ENCODE measurements at places on chromosomes 13 and 19. TPM values are rescaled to one million over a fixed set of nuclear protein-coding genes. Genes with fewer than 3 reads are reported as not detected.

Gene CCDC194
- not detected for total RNA-seq

DNA sequence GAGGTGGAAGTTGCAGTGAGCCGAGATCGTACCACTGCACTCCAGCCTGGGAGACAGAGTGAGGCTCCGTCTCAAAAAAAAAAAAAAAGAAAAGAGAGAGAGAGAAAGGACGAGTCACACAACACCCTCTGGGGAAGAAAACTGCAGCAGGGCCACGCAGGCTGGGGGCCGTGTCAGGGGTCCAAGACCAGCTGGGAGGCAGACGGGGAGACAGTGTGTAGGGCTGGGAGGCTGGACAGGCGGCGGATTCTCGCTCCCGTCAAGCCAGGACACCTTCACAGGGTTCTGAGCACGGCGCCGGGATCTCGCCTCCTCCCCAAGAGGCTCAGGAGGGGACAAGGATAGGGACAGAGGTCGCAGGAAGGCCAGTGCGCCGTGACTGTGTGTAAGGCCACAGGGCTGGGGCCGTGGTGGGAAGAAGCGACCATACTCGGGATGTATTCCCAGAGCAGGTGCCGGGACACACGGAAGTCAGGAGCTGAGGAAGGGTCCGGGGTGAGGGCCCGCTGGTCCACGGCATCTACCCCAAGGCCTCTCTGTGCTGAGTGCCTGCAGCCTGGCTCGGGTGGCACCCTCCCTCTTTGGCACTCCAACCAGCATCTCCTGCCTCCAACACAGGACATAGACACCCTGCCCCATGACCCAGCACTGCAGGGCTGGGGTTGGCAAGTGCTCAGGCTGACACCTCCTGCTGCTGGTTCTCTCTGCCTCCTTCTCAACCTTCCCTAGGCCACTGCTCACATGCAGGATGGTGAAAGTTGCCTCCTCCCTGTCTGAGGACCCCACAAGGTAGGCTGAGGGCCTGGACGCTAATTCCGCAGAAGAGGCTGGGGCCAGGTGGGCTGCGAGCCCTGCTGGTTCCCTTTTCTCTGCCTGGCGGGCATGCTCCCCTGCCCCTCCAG is 21.2 kb downstream of the ZNF787 start:
- no peak for DNase-seq

Gene BRCA2
- total RNA-seq: 24.9 TPM

Gene C2CD4C
- 6.3 TPM for total RNA-seq

- no peak for DNase-seq
Measured at GRCh38 chr19:49690079-49690655, 749 bp upstream of the CPT1C start.

DNA sequence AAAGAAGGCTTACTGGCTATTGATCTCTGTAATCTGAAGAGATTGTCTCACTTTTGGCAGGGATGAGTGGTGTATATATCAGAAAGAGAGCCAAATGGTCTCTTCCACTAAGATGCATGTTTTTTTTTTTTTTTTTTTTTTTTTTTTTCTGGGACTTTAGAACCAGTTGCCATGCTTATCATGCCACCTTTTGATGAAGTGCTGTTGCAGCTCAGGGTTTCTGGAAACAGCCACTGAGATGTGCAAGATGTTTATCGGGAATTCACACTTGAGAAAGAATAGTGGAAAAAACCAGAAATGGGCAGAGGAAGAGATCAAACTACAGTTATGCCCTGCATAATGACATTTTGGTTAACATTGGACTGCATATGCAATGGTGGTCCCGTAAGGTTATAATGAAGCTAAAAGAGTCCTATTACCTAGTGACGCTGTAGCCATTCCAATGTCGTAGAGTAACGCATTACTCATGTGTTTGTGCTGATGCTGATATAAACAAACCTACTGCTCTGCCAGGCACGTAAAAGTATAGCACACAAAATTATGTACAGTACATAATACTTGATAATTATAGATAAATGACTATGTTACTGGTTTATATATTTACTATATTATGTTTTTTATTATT is 121.0 kb downstream of the KLF5 start:
- no peak for DNase-seq

DNA sequence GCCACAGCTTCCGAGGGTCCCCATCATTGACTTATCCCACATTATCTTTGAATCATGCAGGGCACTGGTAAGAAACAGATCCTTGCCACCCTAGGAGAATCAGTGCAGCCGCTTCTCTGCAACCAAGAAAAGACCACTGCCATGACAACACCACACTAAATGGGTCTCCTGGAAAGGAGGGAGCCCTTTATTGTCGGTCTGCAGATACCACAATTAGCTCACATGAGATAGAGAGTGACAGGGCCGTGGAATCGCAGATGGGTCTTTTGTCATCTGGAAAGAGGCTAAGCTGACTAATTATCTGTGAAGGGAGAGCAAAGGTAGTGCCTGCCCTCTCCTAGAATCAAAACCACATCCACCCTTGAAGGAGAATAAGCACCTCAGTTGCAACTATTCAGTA is 178.3 kb upstream of the MYO16 start:
- DNase-seq: no peak

- no peak for DNase-seq
Measured at GRCh38 chr13:99417201-99418102, 83.8 kb upstream of the TM9SF2 start.

Gene IFNL1
- not detected for total RNA-seq

DNA sequence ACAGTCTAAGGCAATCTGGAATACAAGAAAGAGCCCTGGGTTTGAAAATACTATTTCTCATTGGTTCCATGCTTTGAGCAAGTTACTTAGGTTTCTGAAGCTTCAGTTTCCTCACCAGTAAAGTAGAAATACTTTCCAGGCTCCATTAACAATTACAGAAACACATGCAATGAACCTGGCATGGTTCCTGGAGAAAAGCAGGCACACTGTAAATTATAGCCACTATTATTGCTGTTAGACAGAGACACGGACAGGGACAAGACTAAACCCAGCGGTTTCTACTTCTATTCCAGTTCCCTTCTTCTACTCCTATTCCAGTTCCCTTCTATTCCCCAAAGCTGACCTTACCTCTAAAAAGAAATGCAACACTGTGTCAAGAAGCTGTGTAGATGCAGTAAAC is 41.2 kb downstream of the MIPEP start:
- no peak for DNase-seq

DNA sequence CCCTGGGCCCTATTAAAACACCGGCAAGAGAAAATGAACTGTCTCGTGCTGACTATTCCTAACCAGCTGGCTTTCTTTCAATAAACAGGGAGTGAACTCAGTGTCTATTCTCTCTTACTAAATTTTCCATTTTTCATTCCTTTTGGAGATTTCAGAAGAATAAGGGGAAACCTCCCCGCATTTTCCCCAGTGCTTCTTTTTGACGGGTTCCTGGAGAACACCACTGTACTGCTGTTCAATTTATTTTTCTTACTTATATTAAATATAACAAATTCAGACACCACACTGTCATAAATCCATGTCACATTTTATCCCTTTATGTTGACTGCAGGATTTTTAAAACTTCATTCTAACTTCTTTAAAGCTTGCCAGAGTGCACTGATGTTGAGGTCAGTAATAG is 75.8 kb downstream of the DCLK1 start:
- no peak for DNase-seq

- no peak for DNase-seq
Measured at GRCh38 chr19:45954156-45954555, 19.5 kb downstream of the NOVA2 start.

Gene WTIP
- 15.4 TPM for total RNA-seq

DNA sequence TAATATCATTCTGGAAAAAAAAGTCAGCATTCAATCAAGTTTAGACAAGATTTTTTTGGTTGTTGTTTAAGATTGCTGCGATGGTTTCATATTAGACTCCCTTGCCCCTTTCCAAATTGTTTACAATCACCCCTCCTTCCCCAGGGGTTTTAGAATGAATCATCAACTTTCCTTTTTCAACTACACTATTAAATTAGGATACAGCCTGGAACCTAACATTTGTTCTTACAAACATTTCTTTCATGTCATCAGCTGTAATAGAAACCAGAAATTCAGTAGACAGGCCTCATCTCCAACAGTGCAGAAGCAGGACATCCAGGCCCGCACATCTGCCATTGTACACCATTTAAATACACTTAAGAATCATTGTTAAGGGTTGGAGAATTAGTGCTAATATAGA is 44.4 kb upstream of the WDFY2 start:
- DNase-seq: no peak

GRCh38 chr19:18460900-18461299 is 23.0 kb upstream of the ISYNA1 start:
- DNase-seq: no peak
